DMS53 (cell line): ENCODE measurements at places on chromosomes 2 and 18.

DNA sequence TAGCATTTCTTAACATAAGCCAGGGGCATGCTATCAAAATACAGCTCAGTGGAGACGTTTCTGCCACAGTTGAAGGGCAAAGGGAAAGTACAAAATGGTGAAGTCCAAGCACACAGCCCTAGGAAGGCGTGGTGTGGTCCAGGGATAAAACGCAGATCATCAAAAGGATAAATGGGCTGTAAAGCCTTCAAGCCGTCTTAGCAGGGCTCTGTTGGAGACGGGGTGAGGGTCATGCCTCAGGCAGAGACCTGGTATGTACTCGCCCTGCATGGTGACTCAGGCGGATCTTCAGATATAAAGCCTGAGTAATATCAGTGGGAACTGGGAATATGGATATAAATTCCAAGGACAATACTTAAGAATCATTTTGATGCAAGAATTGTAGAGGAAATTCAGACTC lies 61.2 kb downstream of the NGEF start:
- DNase-seq = no peak

GRCh38 chr2:45750001-45750400 lies 98.5 kb downstream of the PRKCE start:
- no peak for DNase-seq

DNA sequence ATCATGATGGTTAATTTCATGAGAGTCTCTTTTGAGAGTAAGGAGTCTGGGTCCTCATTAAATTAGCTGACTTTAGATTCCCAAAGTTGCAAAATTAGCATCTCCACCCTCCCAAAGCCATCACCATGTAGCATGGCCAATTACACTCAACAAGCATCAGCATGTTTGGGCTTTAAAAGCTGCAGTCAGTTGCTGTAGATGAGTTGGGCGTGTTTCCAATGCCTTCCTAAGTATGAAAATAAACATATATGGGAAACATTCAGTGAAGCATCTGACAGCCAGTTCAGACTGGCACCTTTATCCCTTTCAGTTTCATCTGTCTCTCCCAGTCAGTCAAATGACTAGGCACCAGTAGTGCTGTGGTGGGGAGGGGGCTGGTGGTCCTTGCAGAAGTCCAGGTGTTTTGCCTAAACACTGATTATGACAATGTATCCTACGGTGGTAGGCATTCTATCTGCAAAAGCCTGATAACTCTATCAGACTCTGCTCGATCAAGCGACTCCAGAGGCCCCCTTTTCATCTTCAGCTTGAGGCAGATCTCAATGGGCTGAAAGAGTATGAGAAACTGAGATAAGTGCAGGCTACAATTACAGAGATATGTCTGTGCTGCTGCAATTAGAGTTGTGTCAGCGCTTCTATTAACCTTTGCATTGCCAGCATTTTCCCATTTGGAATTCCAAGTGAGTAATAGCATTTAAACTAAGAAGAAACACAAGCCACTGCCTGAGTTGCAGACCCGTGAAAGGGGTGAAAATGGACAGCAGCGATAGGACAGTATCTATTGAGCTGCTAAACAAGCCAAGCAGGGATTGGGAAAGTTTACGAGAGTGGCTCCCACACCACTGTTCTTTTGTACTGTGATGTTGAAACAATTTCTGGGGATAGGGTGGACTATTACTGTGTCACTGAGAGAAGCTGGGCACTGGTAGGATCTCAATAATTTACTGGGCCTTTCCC lies 67.3 kb upstream of the SPOPL start:
- no peak for DNase-seq

GRCh38 chr2:158114516-158114915 lies 12.8 kb downstream of the UPP2 start:
- DNase-seq = no peak

- DNase-seq = no peak
These were observed 141.2 kb downstream of the PMAIP1 start for GRCh38 chr18:60040971-60041370.

- DNase-seq = no peak
These were observed 92.9 kb downstream of the FMNL2 start for GRCh38 chr2:152427902-152428301.

GRCh38 chr2:237254911-237255578 lies 158.9 kb downstream of the COL6A3 start:
- DNase-seq = peak; percentile 65

DNA sequence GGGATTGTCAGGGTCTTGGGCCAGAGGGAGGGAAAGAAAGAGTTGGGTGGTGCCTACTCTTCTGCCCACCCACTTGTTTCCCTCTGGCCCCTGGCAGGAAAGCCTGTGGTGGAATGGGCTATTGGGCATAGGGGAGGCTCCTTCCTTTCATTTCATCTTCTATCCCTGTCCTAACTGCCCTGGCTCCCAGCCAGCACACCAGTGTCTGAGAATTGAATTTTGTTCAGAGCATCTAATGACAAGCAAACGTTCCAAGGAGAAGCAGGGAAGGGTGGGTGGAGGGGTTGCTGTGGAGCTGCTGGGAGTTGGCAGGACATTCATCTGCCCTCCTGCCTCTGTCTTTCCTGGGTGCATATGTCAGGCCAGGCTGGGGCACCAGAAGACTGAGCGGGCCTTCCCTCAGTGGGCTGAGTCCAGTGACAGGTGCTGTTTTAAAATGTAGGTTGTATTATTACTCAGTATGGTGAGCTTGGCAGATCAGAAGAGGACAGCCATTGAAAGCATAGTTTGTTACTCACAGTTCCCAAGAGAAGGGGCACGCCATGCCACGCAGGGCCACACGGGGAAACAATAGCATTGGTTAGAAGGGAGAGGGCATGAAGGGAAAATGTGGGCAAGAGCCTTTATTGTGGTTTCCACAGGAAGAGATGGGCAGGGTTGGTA lies 171.9 kb downstream of the ACOXL start:
- DNase-seq = no peak

- DNase-seq = no peak
These were observed 2.0 kb downstream of the KCMF1 start for GRCh38 chr2:84972932-84973331.

GRCh38 chr2:151762694-151763093 lies 28.4 kb upstream of the NEB start:
- DNase-seq = no peak

GRCh38 chr2:209511637-209512036 lies 87.8 kb downstream of the MAP2 start:
- peak; percentile 10 for DNase-seq

GRCh38 chr2:15788830-15789229 lies 151.5 kb upstream of the MYCN start:
- DNase-seq = no peak

DNA sequence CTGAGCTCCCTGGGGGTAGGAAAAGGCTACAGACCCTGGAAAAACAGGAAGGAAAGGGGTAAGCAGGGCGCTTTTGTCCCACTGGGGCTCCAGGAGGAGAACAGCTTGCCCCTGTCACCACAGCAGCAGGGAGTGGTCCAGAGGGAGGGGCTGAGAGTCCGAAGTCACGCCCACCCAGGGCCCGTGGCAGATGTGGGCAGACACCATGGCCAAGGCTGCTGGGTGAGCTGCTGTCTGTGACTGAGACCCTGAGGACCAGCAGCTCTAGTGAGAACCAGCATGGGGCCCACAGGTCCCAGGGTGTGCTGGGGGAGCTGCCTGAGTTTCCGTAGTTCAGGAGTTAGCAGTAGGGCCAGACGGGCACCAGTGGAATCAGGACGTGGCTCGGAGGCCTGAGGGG lies 162.0 kb downstream of the SPP2 start:
- DNase-seq = no peak

- DNase-seq = no peak
These were observed 161.2 kb upstream of the XIRP2 start for GRCh38 chr2:166727095-166727494.

DNA sequence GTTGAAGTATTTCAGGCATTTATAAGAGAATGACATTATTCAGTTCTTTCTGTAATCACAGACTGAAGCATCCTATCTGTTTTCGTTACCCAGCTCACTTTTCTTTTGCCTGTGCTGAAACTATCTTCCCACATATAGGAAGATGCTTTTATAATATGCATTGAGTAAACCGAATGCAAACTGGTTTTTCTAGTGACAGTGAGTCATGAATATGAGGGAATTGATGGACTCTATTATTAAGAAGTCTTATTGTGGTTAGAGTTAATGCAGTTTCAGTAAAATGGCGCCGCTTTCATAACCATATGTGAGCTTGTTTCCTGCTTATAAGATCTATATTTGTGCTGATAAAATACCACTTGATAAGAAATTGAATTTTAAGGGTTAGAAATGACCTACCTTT lies 59.2 kb downstream of the ACVR2A start:
- peak; percentile 8 for DNase-seq

GRCh38 chr2:7196883-7197282 lies 279.7 kb downstream of the RNF144A start:
- no peak for DNase-seq

DNA sequence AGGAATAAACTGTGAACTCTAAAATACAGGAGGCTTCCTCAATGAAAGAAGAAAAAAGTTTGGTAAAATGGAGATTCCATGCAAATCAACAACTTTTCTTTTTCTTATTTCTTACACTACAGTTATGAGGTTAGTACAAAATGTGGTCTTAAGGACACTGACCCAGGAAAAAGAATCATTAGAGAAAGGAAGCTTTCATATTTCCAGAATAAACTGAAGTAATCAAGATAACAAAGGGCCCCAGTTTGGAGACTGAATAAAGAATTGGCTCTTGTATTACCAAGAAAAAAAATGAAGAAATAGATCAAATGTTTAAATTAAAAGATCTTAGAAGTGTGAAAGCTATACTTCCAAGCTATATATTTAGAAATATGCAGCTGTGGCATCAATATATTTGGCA lies 72.3 kb downstream of the SLC66A3 start:
- DNase-seq = no peak

DNA sequence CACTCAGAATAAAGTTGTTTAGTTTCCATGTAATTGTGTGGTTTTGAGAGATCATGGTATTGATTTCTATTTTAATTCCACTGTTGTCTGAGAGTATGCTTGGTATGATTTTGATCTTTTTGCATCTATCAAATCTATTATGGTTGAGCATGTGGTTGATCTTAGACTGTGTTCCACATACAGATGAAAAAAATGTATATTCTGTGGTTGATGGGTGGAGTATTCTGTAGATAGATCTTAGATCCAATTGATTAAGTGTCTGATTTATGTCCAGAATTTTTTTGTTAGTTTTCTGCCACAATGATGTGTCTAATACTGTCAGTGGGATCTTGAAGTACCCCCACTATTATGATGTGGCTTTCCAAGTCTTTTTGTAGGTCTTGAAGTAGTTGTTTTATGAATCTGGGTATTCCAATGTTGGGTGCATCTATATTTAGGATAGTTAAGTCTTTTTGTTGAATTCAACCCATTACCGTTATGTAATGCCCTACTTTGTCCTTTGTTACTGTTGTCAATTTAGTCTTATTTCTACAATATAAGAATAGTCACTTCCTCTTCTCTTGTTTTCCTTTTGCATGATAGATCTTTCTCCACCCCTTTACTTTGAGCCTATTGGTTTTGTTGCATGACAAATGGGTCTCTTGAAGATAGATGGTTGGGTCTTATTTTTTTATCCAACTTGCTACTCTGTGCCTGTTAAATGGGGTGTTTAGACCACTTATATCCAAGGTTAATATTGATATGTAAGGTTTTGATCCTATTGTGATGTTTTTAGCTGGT lies 101.8 kb downstream of the TRABD2A start:
- no peak for DNase-seq

DNA sequence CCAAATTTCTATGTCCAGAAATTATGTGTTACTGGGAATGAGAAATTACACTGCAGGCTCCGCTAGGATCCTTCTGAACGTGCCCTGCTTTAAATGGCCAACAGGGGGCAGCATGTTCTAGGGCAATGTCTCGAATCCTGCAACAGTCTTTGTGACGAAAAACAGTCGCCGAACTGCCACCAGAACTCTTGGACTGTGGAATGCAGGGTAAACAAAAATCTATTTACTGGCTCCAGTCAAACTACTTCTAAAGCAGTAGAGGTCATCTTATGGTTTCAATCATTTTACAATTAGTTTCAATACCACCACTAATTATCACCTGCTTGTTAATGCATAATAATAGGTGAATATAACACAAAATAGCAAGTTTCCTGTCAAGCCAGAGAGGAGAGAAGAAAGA lies 9.8 kb upstream of the ZNF397 start:
- peak; percentile 90 for DNase-seq

DNA sequence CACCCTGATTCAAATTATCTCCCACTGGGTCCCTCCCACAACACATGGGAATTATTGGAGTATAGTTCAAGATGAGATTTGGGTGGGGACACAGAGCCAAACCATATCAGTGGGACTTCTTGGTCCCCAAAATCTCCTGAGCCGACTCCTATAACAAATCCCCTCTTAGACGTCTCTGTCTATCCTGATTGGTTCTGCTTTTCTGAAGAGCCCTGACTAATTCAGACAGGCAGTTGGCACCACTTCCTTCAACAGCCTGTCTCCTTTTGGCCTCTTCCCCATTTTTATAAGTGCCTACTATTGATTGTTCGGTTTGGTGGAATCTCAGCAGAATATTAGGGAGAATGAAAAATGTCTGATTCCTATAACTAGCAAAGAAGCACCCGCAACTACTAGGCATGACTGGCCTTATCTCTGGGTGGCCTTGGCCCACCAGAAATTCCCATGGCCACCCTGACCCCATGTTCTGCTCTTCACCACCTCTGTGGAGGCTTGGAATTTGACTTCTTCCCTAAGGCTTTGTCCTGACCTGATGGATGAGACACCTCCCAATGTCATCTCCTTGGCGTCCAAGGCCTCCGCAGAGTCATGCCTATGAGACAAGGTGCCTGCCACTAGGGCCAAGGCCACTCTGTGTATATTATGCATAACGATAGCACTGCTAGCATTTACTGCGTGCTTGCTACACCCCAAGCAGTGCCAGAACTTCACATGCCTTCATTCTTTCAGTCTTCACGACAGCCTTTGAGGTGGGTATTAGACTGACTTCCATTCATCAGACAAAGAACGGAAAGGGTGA lies 218.9 kb upstream of the COPS8 start:
- no peak for DNase-seq

GRCh38 chr2:15170070-15170775 lies 390.9 kb downstream of the NBAS start:
- DNase-seq = no peak

GRCh38 chr2:69798909-69799526 lies 30.4 kb upstream of the GMCL1 start:
- no peak for DNase-seq

DNA sequence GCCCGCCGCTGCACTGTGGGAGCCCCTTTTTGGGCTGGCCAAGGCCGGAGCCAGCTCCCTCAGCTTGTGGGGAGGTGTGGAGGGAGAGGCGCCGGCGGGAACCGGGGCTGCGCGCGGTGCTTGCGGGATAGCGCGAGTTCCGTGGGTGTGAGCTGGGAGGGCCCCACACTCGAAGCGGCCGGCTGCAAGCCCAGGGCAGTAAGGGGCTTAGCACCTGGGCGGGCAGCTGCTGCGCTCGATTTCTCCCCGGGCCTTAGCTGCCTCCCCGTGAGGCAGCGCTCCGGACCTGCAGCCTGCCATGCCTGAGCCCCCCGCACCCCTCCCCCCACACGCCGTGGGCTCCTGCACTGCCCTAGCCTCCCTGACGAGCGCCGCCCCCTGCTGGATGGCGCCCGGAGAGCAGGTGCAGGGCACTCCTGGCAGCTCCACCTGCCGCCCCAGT lies 124.4 kb downstream of the CCDC178 start:
- no peak for DNase-seq
